ENCODE measurements at places on chromosomes 3 and 15.
A peak's percentile ranks its signal among the peaks of the same experiment; 100 is the strongest.

DNA sequence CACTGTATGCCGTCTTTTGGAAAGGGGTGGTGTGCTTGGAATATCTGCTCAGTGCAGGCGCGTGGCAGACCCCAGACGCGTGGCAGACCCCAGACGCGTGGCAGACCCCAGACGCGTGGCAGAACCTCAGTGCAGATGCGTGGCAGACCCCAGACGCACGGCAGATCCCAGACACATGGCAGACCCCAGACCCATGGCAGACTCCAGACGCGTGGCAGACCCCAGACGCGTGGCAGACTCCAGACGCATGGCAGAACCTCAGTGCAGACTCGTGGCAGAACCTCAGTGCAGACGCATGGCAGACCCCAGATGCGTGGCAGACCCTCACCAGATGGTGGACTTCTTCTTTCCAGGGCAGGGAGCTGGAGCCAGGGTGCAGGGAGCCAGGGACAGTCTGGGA, 637 bp upstream of the MUC4 start:
- no peak for DNase-seq

DNA sequence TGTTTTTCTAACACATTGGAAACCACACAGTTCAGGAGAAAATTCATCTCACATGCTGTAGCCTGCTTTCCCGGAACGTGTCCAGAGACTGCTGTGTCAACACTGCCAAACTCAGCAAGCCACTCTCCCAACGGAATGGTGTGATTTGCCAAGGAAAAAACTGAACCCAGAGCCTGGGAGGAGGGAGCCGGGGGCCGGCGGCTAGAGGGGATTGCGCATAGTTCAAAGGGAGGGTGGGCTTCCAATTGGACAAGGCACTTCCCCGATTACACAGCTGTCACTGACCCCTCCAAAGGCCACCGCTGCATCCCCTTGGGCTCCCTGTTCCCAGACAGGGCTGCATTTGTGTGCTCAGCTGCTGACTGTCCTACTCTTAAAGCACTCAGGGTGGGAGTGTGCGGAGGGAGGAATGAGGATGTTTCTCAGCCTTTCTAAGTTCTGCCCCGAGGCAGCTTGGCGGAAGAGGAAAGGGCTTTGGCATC, 256.2 kb downstream of the ZNF621 start:
- peak; percentile 34 for DNase-seq

- peak; percentile 49 for DNase-seq
Observed at GRCh38 chr15:92011611-92012367, 158.3 kb downstream of the SLCO3A1 start.

- DNase-seq: no peak
Observed at GRCh38 chr15:72592676-72593075, 61.8 kb upstream of the GOLGA6B start.

DNA sequence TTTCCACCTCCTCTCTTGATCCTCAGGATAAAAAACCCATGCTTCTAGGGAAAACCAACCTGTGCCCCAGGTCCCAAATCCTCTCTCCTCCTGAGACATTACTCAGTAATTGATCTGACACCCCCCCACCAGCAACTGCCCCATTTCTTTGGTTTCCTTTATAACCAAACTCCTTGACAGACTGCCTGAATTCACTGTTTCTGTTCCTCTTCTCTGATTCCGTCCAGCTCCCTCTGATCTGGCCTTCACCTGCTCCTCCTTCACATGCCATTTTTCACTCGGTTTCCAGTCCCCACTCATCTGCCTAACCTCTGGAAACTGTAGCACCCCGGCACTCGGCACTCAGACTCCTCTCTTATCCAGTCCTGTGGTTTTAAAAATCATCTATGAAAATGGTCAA, 2.1 kb downstream of the CCDC51 start:
- DNase-seq: no peak

- no peak for DNase-seq
Observed at GRCh38 chr3:161026612-161027510, 78.3 kb downstream of the B3GALNT1 start.

DNA sequence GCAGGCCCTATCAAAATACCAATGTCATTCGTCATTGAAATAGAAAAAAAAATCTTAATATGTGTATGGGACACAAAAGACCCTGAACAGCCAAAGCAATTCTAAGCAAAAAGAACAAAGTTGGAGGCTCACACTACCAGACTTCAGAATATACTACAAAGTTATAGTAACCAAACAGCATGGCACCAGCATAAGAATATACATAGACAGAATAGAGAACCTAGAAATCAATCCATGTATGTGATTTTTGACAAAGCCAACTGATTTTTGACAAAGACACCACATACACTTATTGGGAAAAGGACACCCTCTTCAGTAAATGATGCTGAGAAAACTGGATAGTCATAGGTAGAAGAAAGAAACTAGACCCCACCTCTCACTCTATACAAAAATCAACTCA, 95.0 kb downstream of the C3orf70 start:
- no peak for DNase-seq

DNA sequence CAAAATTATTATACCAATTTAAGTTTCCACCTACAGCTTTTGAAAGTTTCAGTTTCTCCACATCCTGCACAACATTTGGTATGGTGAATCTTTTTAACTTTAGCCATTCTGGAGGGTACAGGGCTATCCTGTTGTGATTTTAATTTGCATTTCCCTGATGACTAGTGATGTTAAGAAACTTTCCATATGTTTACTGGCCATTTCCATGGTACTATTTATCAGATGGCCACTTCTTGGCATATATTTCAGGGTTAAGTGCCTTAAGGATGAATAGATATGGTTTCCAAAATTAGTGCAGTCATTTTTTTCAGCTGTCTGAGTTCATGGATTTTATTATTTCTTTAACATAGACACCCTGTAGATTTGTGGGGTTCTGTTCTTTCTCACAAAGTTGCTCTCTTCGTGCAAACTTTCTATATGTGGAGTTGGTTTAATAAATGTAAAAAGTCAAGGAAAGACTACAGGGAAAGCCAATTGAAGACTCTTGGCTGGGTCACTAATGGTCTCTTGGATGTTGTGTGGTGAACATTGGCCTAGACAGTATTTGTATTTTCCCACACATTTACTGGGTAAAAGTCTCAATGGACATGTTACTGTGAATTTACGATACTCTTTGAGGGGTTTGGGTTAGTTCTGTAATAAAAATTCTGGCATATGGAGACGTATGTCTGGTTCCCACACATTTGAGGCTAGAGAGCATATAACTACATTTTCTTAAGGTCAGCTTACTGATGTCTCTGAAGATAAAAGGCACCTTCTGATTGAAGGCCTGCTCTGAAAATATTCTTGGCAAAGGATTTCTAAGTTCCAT, 147.5 kb upstream of the PDZRN3 start:
- DNase-seq: no peak

- DNase-seq: no peak
Observed at GRCh38 chr3:166837535-166837934, 542.6 kb downstream of the ZBBX start.

GRCh38 chr3:194588236-194588635, 45.0 kb downstream of the TMEM44 start:
- no peak for DNase-seq

- DNase-seq: no peak
Observed at GRCh38 chr3:49277383-49277775, 347 bp upstream of the C3orf62 start.

- no peak for DNase-seq
Observed at GRCh38 chr3:16222547-16222946, 42.2 kb downstream of the DPH3 start.

GRCh38 chr3:167820102-167820865, 84.8 kb downstream of the SERPINI1 start:
- no peak for DNase-seq

- DNase-seq: no peak
Observed at GRCh38 chr3:127061641-127062040, 78.7 kb downstream of the PLXNA1 start.

GRCh38 chr3:106263011-106263410, 394.2 kb upstream of the CBLB start:
- DNase-seq: no peak

- DNase-seq: peak; percentile 37
Observed at GRCh38 chr3:33047842-33048834, 48.8 kb downstream of the GLB1 start.

Measured in pons (tissue), 1 donor.